ENCODE measurements at places on chromosomes 5 and 9.

- H3K4me1 ChIP-seq = no peaks in the 10 kb centered on the region
- no peaks in the 10 kb centered on the region for H3K27me3 ChIP-seq
- H3K27ac ChIP-seq = no peak overlapping the region
- no peak for DNase-seq
- no peaks in the 10 kb centered on the region for H3K36me3 ChIP-seq
Observed at GRCh38 chr5:10482791-10483530, 41.3 kb downstream of the ROPN1L start.

DNA sequence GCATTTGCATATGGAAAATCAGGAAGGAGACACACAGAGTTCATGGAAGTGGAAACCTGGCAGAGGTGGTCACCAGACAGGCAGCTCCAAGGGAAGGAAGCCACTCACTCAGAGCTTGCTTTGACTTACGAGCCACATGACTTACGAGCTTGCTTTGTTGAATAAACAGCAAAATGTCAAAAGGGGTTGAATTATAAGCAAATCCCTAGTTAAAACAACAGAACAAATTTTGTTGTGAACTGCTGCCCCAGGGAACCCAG, 164.3 kb downstream of the SYK start:
- H3K4me3 ChIP-seq = no peak overlapping the region
- DNase-seq = no peak
- H3K27ac ChIP-seq = peak overlapping the region; percentile 22
- H3K36me3 ChIP-seq = no peaks in the 10 kb centered on the region

- H3K27ac ChIP-seq = peak overlapping the region; percentile 62
- no peaks in the 10 kb centered on the region for H3K27me3 ChIP-seq
- H3K4me1 ChIP-seq = no peaks in the 10 kb centered on the region
- no peak overlapping the region for H3K4me3 ChIP-seq
- DNase-seq = no peak
Observed at GRCh38 chr5:143207563-143208364, 195.7 kb downstream of the NR3C1 start.

GRCh38 chr9:137437691-137438590, 3.2 kb downstream of the ENTPD8 start:
- no peak for DNase-seq
- no peak overlapping the region for H3K27ac ChIP-seq
- H3K36me3 ChIP-seq = no peaks in the 10 kb centered on the region
- H3K4me3 ChIP-seq = no peak overlapping the region

DNA sequence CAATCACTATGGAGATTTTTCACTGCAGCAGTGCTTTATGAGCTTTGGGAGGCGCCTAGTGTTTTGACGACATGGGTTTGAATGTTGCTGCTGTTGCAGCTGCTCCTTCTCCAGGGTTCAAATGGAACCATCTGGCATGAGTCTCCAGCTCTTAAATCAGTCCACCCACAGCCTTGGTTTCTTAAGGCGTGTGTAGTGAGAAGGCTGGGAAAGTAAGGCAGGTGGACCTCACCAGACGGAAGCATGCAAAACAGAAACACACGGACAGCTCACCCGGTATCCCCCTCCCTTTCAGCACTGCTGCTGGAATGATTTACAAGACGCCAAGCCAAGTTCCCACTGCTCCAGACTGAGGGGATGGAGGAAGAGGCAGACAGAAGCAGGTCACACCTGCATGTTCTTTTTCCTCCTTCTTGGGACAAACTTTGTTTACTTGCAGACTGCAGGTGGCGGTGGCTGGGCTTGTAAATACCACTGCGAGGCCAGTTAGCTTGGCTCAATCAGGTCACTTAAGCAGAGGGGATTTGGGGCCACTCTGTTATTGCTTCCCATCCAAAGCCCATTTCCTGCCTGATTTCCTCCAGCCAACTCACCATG, 47.4 kb downstream of the ADAM19 start:
- H3K36me3 ChIP-seq = no peaks in the 10 kb centered on the region
- DNase-seq = no peak
- no peak overlapping the region for H3K4me3 ChIP-seq
- no peak overlapping the region for H3K27ac ChIP-seq
- no peaks in the 10 kb centered on the region for H3K4me1 ChIP-seq
- no peaks in the 10 kb centered on the region for H3K27me3 ChIP-seq

DNA sequence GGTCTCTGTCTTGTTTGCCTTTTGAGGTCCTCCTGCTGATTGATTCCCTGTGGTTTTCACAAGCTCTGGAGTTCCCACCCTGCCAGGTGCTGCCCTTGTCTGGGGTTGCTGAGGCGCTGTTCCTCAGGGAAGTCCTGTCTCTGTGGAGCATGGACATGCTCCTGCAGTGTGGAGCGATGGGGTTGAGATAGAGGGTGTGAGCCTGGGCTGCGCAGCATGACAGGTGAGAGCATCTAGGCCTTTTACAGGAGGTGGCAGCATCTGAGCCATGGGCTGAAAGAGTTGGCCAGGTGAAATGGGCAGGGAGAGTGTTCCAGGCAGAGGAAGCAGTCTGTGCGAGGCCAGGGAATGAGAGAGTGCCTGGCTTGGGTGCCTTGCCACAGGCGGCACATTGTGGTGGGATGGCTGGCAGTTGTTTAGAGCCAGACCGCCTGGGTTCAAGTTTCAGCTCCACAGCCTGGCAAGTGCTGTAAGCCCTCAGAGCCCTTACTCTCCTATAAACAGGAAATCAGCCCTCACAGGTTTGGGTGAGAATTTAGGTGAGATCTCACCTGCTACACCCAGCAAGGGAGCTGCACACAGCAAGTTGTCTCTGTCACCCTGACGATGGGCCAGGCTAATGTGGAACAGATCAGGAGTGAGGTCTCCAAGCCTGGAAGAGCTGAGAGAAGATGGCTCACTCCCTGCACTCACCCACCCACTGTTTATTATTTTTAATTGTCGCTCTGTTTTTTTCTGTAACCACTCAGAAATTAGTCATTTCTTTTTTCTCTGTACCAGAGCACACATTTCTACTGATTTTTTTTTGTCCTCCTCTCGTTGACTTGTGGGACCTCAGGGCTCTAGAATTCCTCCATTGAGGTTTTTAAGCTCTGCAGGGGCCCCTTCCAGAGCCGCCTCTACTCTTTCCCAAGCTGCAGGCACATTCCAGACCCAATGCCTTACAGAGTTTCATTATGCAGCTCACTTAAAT, 19.6 kb downstream of the TCOF1 start:
- H3K4me3 ChIP-seq = no peak overlapping the region
- peak; percentile 42 for DNase-seq
- peaks cover 78% of the 10 kb centered on the region for H3K36me3 ChIP-seq
- no peaks in the 10 kb centered on the region for H3K27me3 ChIP-seq

- no peak overlapping the region for H3K27ac ChIP-seq
- DNase-seq = no peak
- peaks cover 12% of the 10 kb centered on the region for H3K27me3 ChIP-seq
- no peaks in the 10 kb centered on the region for H3K4me1 ChIP-seq
- H3K4me3 ChIP-seq = no peak overlapping the region
- no peaks in the 10 kb centered on the region for H3K36me3 ChIP-seq
Observed at GRCh38 chr5:150172556-150172955, 6.0 kb downstream of the CDX1 start.

DNA sequence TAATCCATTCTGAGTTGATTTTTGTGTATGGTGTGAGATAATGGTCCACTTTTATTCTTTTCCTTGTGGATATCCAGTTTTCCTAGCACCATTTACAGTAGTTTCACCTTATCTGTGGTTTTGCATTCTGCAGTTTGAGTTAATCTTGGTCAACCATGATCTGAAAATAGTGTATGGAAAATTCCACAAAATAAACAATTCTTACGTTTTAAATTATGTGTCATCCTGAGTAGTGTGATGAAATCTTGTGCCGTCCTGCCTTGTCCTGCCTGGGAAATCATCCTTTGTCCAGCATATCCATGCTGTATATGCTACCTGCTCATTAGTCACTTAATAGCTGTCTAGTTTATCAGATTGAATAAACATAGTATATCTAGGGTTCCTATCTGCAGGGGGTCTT, 42.1 kb downstream of the CDC42SE2 start:
- DNase-seq = no peak
- peak overlapping the region; percentile 34 for H3K4me3 ChIP-seq
- no peak overlapping the region for H3K27ac ChIP-seq
- no peaks in the 10 kb centered on the region for H3K27me3 ChIP-seq
- no peaks in the 10 kb centered on the region for H3K36me3 ChIP-seq
- H3K4me1 ChIP-seq = peaks cover 41% of the 10 kb centered on the region

DNA sequence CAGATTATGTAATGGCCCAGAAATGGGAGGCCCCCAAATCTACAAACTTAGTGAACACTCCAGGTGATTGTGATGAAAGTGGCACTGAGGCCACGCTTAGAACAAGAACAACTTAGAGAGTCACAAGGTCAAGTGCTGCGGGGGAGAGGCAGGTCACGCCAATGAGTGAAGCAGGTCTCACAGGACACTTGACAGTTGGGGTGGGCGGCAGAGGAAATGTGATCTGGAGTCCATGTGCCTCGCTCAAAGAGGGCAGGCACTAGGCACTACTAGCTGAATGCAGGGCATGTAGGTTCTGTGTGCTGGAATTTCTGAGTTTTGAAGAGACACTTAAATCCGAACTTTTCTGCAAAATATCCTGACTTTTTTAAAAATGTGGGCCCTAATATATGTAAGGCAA, 193.2 kb upstream of the RORB start:
- H3K36me3 ChIP-seq = no peaks in the 10 kb centered on the region
- DNase-seq = no peak
- no peak overlapping the region for H3K27ac ChIP-seq

- H3K27me3 ChIP-seq = no peaks in the 10 kb centered on the region
- peaks cover 76% of the 10 kb centered on the region for H3K4me1 ChIP-seq
- no peak overlapping the region for H3K4me3 ChIP-seq
- H3K27ac ChIP-seq = no peak overlapping the region
Observed at GRCh38 chr9:136531904-136532798, 13.7 kb downstream of the NOTCH1 start.

DNA sequence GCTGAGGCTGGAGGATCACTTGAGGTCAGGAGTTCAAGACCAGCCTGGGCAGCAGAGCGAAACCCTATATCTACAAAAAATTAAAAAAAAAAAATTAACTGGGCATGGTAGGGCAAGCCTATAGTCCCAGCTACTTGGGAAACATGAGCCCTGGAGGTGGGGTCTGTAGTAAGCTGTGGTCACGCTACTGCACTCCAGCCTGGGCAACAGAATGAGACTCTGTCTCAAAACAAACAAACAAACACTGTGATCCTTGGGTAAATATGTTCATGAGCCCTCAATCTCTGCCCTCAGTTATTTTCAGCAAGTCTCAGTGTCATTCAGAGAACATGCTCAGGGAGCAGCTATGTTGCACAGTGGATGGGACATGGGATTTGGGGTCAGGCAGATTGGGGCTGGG, 76.2 kb downstream of the PTTG1 start:
- no peak overlapping the region for H3K27ac ChIP-seq
- no peaks in the 10 kb centered on the region for H3K4me1 ChIP-seq
- H3K27me3 ChIP-seq = no peaks in the 10 kb centered on the region
- H3K36me3 ChIP-seq = no peaks in the 10 kb centered on the region

DNA sequence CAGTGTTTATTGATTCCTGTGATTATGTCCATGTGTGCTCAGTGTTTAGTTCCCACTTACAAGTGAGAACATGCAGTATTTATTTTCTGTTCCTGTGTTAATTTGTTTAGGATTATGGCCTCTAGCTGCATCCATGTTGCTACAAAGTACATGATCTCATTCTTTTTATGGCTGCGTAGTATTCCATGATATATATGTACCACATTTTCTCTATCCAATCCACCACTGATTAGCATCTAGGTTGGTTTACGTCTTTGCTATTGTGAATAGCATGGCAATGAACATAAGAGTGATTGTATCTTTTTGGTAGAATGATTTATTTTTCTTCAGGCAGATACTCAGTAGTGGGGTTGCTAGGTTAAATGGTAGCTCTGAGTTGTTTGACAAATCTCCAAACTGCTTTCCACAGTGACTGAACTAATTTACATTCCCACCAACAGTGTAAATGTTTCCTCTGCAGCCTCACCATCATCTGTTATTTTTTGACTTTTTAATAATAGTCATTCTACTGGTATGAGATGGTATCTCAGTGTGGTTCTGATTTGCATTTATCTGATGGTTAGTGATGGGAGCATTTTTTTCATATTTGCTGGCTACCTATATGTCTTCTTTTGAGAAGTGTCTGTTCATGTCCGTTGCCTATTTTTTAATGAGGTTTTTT, 47.5 kb upstream of the ELL2 start:
- H3K27ac ChIP-seq = no peak overlapping the region
- DNase-seq = no peak
- no peaks in the 10 kb centered on the region for H3K27me3 ChIP-seq
- H3K4me1 ChIP-seq = no peaks in the 10 kb centered on the region
- no peaks in the 10 kb centered on the region for H3K36me3 ChIP-seq

DNA sequence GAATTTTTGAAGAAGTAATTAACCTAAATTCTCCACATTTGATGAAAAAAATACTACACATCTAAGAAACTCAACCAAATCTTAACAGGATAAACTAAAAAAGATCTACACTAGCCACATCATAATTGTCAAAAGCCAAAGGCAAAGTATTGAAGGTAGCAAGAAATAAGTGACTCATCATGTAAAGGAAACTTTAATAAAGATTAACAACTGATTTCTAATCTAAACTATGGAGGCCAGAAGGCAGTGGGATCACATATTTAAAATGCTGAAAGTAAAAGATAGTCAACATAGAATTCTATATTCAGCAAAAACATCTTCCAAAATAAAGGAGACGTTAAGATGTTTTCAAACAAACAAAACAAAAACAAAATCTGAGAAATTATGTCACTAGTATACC, 2002.9 kb downstream of the MAT2B start:
- no peaks in the 10 kb centered on the region for H3K27me3 ChIP-seq
- H3K4me1 ChIP-seq = no peaks in the 10 kb centered on the region
- H3K27ac ChIP-seq = no peak overlapping the region
- no peak overlapping the region for H3K4me3 ChIP-seq

GRCh38 chr9:123540457-123540856, 184.5 kb downstream of the CRB2 start:
- DNase-seq = no peak
- no peak overlapping the region for H3K27ac ChIP-seq
- no peaks in the 10 kb centered on the region for H3K36me3 ChIP-seq
- H3K4me3 ChIP-seq = no peak overlapping the region

DNA sequence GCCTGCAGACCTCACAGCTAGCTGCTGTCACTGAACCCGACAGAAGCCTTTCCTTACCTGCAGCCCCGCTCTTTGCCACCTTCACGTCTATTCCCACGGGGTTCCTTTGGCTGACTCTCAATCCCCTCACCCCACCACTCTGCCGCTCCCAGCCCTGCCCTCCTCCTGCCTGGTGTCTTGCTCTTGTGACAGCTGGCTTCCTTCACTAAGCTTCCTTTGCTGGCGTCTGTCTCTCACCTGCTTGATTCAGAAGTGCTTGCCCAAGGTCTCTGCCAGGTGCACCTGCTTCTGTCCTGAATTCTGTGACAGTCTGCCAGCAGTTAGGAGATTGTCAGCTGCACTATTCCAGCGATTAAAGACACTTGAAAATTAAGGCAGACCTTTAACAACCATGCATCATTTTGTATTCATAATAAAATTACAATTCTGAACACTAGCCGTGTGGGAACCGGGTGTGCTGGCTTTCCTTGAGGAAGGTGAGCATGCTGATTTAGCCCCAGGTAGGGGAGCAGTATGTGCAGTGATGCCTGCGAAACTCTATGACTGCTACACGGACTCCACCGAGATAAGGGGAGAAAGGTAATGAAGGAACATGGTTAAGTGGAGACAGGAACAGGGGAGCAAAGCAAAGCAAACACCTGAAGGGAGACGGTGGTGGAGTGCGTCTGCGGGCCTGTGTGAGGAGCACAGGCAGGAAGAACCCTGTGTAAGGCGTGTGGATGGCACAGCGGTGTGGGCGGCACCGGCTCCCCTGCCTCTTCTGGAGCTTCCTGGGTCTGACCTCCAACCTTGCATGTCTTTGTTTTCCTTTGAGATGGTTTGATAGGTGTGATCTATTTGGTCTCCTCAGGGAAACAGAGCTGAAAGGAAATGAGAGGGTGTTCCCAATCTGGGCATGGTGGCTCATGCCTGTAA, 80.1 kb upstream of the CACNA1B start:
- H3K4me1 ChIP-seq = no peaks in the 10 kb centered on the region
- DNase-seq = no peak
- H3K27ac ChIP-seq = no peak overlapping the region
